Muscle of arm (tissue), 14 donors: ENCODE measurements at places on chromosomes 7 and 10.
A peak's percentile ranks its signal among the peaks of the same experiment; 100 is the strongest.

- DNase-seq, result peak; percentile 76
Measured at GRCh38 chr10:14397066-14397465, 66.3 kb upstream of the FRMD4A start.

GRCh38 chr10:110372656-110373055 is 67.9 kb upstream of the SMNDC1 start:
- no peak for DNase-seq

DNA sequence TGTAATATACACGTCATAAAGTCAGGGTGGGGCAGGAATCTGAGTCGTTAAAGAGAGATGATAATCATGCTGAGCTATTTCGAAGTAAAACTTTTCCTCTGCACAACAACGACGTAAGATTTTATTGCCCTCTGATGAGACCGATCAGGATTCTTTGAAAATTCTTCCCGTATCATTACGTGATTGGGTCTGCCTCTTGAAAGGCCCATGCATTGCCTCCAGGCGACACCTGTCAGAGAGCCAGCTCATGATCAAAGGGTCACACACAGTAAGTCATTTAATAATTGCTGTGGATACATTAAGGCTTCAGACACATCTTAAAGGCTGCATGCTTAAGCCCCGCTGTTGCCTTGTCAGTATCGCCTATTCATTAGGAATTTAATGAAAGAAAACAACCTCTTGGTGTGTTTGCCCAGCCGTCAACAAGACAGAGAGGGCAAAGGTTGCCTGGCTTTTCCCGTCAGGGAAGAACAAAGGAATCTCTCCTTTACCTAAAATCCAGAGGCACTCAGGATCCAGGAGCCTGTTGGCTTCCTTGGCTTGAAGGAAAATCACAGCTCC is 189.0 kb upstream of the SH2B2 start:
- DNase-seq, result no peak

GRCh38 chr7:116788572-116789197 is 73.7 kb upstream of the CAPZA2 start:
- DNase-seq, result no peak

- DNase-seq, result peak; percentile 25
Measured at GRCh38 chr7:117173035-117173770, 149.7 kb downstream of the WNT2 start.

GRCh38 chr7:85175217-85175616 is 11.6 kb downstream of the SEMA3D start:
- no peak for DNase-seq

DNA sequence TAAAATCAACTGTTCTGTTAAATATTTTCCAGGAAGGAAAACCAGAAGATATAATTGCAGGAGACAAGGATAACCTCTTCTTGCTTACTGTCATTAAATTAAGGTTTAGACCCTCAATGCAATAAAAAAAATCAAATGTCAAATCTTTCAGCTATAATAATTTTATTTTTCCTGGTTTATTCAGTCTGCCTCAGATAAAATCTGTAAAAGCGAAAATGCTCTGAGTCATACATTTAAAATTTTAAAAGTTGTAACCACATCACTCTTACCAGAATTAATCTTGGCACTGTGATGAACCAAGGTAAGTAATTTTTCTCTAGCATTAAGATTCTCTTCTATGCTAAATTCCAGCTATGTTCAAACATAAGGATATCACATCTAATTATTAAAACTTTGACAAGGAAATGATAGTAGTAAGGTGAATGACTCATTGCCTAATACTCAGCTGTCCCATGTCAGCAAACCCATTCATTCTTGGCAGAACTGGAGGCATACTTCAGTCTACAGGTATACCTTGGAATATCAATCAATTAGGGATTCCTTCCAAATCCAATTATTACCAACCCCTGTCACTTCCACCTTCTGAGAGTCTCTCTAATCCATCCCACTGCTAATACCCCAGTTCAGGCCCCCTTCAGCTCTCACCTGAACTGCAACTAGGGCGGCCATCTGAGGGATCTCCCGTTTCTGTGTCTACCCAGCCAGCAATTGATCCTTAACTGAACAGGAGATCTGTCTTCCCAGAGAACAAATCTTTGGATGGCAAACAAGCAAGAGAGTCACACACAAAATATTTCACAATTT is 434.1 kb downstream of the GRM8 start:
- DNase-seq, result no peak

DNA sequence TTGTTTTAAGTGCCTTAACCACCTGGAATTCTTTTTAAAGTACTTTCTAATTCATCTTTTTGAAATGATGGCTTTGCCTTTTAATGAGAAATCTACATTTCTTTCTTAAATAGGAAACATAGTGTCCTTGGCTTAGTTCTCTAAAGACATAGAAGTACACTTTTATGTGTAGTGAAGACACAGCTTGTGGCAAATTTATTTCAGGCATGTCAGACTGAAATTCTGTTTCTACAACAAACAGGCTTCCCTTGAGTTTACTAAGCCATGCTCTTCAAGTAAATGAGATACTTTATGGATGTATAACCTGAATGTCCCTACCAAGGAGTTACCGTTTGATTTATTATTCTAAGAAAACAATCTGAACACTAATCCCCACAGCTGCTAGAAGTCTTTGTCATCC is 136.9 kb upstream of the MAGI2 start:
- no peak for DNase-seq

DNA sequence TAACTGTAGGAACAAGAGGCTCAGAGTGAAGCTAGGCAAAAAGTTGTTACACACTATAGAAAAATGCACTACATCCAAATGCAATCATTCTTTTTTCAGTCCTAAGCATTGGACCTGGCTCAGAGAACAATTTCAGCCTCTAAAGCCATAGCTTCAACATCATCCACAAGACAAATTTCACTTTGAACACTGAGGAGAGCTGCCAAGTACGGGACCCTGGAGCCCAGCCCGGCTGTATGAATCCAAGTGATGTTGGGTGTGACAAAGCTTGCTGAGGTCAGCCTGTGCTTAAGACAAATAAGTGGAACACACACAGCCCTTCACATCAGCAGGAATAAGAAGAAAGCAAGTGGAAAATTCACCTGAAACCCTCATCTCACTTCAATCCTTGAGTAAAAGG is 233.1 kb upstream of the PFKP start:
- DNase-seq, result peak; percentile 44

GRCh38 chr10:18144928-18145327 is 4.7 kb downstream of the CACNB2 start:
- DNase-seq, result no peak

DNA sequence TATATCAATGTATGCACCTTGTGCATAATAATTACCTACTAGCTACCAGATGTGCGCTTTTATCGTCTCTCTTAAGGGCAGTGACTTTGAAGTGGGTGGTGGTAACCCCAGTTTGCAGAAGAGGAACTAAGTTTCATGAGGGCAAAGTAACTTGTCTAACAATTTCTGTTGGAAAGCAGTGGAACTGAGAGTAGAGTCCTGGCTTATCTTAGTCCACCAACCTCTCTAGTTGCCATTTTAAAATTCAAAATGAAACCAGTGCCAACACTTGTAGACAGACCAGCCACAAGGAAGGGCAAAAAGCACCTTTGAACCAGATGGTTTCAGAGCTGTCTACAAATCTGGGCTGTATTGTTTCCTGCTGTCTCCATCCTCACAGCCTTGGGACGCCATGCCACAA is 32.0 kb upstream of the RBM20 start:
- no peak for DNase-seq

DNA sequence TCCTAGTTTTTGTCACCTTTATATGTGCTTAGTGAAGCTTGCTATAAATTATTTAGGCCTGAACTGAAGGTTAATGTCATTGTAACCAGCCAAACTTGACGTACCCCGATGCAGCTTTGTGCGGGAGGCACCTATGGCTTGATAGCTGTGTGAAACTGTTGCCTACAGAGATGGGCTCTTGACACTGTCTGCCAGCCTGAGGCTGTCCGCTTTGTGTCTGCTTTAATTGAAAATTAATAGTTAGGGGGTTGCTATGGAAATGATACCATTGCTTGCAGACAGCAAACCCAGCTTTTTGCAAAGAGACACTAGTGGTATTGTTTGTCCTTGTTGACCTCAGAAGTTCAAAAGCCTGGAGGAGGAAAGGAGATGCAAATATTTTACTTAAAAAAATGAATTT is 2.1 kb upstream of the FOXP2 start:
- no peak for DNase-seq

GRCh38 chr10:117004227-117005025 is 561 bp downstream of the SHTN1 start:
- DNase-seq, result peak; percentile 21

DNA sequence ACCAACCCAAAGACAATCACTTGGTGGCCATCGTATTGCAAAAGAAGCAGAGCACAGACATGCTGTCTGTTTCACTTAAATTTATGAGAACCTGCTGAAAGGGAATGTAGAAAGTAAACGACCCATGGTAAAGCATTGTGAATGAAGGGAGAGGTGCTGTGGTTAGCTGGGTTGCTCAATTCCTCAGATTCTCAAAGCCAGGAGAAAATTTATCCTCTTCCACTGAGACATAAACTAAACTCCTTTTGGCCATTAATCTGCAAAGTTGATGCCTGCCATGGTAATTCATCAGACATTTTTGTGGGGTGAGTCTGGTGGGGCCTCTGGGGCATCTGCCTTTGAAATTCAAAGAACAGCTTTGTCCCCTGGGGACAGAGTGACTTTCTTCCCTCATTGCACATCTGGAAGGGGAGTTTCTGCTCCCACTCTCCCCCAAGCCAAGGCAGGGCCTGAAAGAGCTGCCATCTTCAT is 951.0 kb downstream of the LRMDA start:
- no peak for DNase-seq

- no peak for DNase-seq
Measured at GRCh38 chr10:916716-917415, 14.6 kb downstream of the LARP4B start.

- no peak for DNase-seq
Measured at GRCh38 chr10:112185959-112186358, 2.4 kb upstream of the GPAM start.

DNA sequence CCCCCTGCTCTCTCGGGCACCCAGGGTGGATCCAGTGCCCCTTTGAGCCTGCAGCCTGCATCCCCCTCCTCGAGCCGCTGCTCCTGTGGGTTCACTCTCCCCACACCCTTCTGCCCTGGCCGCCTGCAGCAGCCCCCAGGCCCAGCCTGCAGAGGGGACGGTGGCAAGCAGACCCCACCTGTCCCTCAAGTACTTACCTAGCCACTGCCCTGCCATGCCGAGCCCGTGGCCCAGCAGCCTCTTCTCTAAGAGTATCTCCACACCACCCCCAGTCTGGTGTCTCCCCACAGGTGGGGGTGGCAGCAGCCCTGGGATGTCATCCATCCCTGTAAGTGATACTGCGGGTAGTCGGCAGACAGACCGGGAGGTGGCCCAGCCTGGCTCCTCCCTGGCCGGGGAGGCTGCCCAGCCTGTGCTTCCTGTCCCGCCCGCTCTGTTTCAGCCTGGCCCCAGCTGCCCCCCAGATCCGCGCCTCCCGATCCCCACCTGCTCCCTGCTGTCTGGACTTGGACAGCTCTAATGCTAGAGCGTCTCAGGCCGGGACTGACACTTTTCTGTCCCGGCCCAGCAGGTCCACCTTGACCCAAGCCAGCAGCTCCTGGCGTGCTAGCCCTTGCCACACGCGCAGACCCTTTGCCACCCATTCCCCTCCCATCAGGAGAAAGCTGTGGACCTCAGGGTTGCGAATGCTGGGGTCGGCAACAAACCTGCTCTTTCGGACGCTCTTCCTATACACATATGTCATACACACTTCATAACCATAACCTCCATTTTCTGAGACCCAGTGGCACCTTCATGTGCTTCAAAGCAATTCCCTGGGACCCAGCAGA is 25.0 kb downstream of the YKT6 start:
- no peak for DNase-seq

- no peak for DNase-seq
Measured at GRCh38 chr10:48684463-48684791, 246 bp upstream of the WDFY4 start.

DNA sequence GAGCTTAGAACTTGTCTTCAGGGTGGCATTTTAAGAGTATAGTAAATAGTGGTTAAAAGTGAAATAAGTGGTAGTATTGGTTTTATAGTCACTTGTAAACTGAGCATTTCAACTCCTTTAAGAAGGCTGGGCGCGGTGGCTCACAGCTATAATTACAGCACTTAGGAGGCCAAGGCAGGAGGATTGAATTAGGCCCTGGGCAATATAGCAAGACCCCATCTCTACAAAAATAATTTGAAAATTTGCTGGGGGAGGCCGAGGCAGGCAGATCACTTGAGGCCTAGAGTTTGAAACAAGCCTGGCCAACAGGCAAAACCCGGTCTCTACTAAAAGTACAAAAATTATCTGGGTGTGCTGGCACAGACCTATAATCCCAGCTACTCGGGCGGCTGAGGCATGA is 64.4 kb upstream of the BAMBI start:
- no peak for DNase-seq

- no peak for DNase-seq
Measured at GRCh38 chr7:158343526-158343925, 244.1 kb downstream of the PTPRN2 start.

DNA sequence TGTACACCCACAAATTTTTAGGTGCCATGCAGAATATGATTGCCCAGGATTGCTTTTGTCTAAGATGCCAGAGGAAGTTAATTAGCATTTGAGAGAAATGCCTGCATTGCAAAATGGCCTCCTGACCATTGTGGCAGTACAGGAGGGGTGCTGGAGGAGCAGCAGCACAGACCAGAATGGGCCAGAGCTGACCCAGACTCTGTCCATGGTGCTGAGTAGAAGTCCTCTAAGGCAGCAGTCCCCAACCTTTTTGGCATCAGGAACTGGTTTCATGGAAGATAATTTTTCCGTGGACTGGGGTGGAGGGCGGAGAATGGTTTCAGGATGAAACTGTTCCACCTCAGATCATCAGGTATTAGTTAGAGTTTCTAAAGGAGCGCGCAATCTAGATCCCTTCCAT is 217.8 kb upstream of the AGK start:
- peak; percentile 3 for DNase-seq

- DNase-seq, result no peak
Measured at GRCh38 chr10:125201108-125201524, 40.8 kb upstream of the CTBP2 start.

GRCh38 chr10:1544929-1545328 is 192.4 kb downstream of the ADARB2 start:
- no peak for DNase-seq

DNA sequence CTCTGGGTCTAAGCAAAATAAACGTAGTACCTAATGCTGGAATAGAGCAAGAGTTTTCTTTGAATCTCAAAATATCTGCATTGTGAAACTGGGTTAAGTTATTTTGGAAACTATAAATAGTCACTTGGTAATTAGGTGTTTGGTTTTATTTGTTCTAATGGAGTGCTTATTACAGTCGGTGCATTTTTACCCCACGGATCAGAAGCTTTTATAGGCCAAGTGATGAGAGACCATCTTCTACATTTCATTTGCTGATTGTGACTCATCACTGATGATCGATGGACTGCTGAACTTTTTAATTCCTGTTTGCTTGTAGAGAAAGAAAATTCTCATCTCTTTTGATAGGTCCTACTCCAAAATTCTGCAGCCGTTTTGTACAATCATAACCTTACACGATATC is 28.2 kb downstream of the MGMT start:
- DNase-seq, result no peak

DNA sequence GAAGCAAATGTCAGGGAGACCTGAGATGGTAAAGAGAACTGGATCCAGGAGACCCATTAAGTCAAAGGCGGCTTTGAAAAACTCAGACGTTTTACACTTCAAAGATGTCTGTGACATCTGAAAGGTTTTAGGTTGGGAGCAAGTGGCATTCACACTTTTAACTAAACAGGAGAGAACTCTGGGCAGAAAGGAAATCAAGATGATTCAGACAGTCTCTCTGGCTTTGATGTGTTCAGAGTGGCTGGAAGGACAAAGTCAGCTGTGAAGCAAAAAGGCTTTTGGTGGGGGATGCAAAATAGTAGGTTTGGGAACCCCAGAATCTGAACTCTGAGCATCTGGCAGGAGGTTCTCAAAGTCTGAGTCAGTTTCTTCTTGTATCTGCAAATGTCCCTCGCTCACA is 66.6 kb downstream of the PRKCQ start:
- no peak for DNase-seq
